Upper lobe of left lung (tissue), 6 donors: ENCODE measurements at places on chromosomes 7 and 10. TPM values are rescaled to one million over a fixed set of nuclear protein-coding genes. Genes with fewer than 3 reads are reported as not detected.
A peak's percentile ranks its signal among the peaks of the same experiment; 100 is the strongest.

GRCh38 chr7:122219253-122219865 is 75.3 kb upstream of the AASS start:
- no peak for DNase-seq

Gene INHBA
- 6.7 TPM for total RNA-seq

Gene NPTX2
- total RNA-seq: 0.69 TPM

DNA sequence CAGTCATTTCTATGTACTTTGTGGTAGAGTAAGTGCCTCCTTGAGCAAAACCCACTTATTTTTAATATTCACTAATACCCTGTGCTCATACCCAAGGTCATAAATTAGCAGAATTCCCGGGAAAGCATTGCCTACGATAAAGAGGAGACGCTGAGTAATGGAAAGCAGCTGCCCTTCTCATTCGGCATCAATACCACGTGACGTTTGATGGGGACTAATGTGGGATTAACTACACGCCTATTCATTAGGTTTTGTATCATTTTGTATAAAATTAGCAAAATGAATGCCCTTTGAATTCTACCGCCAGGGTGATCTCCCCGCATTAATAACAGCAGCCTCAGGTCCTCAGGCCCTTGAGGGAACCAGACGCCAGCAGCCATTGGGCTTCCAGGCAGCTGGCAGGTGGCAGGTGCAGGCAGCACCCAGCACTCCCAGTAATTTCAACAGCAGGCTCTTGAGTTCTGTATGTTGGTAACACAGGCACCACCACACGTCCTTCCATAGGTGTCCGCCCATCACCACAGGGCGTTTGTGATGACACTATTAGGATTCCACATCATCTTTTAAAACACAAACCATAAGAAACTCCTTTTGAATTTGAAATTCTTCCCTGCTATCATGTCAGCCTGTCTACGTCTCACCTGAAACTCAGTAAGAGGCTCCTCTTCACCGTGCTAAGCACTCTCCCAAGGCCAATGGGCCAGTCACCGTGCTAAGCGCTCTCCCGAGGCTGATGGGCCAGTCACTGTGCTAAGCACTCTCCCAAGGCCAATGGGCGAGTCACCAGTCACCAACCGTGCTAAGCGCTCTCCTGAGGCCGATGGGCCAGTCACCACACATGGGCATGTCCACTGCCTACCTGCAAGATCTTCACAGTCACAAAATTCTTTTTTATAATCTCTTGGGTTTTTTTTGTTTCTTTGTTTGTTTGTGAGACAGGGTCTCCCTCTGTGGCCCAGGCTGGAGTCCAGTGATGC is 509.4 kb downstream of the PTPRN2 start:
- DNase-seq: no peak

GRCh38 chr7:38169847-38170246 is 8.2 kb upstream of the STARD3NL start:
- DNase-seq: peak; percentile 72

- DNase-seq: no peak
These were observed 90.4 kb downstream of the COBL start for GRCh38 chr7:51226063-51226755.

GRCh38 chr10:112565434-112566053 is 118.5 kb downstream of the VTI1A start:
- peak; percentile 26 for DNase-seq

DNA sequence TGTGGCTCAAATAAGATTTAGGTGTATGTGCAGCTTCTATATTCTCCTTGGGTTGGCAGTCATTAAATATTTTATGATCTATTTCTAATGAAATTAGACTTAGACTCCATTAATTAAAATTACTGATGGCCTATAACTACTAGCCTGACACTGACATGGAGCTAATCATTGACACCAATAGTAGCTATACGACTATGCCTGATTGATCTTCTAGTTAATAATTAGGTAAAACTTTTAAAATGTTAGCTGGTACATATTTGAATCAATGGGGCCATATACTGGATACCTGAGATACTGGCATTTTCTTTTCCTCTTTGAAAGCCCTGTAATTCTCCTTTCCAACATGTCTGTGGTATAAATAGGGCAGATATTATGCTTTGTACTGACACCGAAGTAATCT is 14.4 kb downstream of the WEE2 start:
- no peak for DNase-seq

DNA sequence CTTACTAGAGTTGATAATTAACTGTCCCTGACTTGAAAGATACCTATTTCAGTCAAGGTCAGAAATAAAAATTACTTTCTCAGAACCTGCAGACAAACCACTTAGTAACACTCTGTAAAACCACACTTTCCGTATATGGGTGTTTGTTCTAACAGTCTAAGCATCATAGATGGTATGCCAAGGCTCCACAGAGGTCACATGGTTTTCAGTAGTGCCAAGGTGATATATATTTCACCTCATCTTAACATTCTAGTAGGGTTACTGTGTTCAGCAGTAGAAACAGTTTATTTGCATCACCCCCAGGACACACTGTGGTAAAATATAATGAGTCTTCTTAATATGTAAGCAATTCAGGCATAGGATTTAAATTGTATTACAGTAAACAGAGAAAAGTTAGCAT is 61.5 kb downstream of the KCND2 start:
- no peak for DNase-seq

DNA sequence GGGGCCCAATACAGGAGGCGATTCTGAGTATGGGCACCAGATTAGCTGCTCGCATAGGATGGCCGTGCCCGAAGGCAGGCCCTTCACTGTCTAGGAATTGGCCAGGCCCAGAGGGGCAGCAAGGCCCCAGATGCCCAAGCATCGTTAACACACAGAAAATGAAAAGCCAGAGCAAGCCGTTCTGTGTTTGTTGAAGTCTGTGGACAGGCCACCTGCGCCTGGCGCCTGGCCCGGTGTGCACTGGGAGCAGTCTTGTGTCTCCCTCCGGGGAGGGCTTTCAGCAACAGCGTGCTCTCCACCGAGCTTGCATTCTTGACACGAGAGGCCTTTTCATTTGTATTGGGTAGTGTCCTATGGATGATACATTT is 34.5 kb upstream of the TTYH3 start:
- DNase-seq: peak; percentile 70

Gene IFIT3
- total RNA-seq: 31.8 TPM

- DNase-seq: no peak
These were observed 75.9 kb downstream of the ICA1 start for GRCh38 chr7:8185926-8186683.

Gene CALCR
- total RNA-seq: 0.10 TPM

GRCh38 chr10:6811153-6811552 is 231.1 kb upstream of the PRKCQ start:
- no peak for DNase-seq

DNA sequence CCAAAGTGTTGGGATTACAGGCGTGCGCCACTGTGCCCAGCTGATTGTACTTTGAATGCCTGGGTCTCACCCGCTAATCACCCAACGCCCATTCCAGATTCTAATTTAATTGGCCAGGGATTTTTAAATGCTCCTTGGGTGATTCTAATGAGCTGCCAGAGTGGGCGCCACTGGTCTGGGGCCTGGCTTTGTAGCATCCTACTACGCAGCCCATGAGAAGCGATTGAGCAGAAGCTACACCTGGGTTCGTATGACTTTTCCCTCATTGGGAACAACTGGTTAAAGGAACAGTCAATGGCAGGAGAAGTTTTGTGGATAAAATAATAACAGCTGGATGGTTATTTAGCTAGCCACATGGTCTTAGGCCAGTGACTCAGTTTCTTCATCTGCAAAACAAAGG is 108.0 kb downstream of the SPAG6 start:
- DNase-seq: no peak

DNA sequence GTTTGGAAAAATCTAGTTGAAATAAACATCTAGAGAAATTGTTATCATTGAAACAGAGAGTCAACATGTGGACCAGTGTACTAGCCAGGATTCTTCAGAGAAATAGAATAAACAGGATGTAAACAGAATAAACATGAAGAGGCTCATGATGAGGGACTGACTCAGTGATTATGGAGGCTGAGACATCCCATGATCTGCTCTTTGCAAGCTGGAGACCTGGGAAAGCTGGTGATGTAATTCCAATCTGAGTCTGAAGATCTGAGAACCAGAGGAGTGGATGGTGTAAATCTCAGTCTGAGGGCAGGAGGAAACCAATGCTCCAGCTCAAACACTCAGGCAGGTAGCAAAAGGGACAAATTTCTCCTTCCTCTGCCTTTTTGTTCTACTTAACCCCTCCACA is 62.9 kb upstream of the FAM180A start:
- no peak for DNase-seq

Gene ECHDC3
- 33.0 TPM for total RNA-seq

GRCh38 chr7:95531605-95532219 is 46.0 kb downstream of the ASB4 start:
- no peak for DNase-seq

- no peak for DNase-seq
These were observed 238.9 kb downstream of the CAMK1D start for GRCh38 chr10:12588091-12588860.

- no peak for DNase-seq
These were observed 14.4 kb upstream of the PDGFA start for GRCh38 chr7:534075-534474.

- peak; percentile 71 for DNase-seq
These were observed 15.6 kb downstream of the SHH start for GRCh38 chr7:155796381-155797261.

- no peak for DNase-seq
These were observed 81.6 kb downstream of the SFMBT2 start for GRCh38 chr10:7329219-7329618.

DNA sequence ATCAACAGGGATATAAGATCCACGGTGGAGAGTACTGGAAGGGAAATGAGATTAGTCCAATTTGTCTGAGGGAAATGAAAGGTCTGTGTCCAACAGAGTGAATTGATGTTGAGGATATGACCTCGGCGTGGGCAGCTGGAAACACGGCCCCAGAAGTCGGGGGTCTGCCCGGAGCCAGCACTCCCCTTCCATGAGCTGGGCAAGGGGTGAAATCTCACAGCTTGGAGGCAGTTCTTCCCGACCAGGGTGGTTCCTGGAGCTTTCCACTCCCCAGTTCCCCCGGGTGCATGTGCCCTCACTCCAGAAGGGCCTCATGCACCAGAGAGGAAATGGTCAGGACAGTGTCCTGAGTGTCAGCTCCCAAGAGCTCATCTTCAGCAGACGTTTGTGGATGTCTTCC is 264.7 kb upstream of the PPP2R2D start:
- no peak for DNase-seq

- DNase-seq: no peak
These were observed 6.9 kb upstream of the CALHM1 start for GRCh38 chr10:103465411-103466179.

GRCh38 chr10:12687996-12688395 is 313.5 kb downstream of the CCDC3 start:
- DNase-seq: no peak

Gene SEMA3D
- 1.7 TPM for total RNA-seq

Gene EFCAB10
- total RNA-seq: not detected

Gene TMEM178B
- 0.34 TPM for total RNA-seq

GRCh38 chr10:43176271-43176670 is 38.0 kb downstream of the CSGALNACT2 start:
- no peak for DNase-seq

Gene CCDC146
- 8.1 TPM for total RNA-seq

GRCh38 chr7:156576216-156577058 is 64.1 kb upstream of the RNF32 start:
- DNase-seq: no peak

DNA sequence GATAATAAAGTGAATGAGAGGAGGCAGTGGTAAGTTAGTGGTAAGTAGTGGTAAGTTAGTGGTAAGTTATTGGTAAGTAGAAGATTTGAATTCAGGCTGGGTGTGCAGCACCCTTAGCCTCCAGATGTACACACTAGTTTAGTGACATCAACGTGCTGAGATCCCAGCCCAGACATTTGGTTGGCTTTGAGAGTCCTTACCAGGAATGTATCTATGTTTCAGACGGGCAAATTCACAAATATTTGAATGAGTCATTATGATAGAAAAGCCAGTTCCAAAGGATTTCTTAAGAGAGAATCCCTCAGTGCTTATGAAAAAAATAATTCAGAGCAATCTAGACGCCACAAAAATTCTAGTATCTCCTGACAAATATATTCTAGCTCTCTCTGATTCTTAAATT is 70.0 kb downstream of the ARL4A start:
- no peak for DNase-seq

DNA sequence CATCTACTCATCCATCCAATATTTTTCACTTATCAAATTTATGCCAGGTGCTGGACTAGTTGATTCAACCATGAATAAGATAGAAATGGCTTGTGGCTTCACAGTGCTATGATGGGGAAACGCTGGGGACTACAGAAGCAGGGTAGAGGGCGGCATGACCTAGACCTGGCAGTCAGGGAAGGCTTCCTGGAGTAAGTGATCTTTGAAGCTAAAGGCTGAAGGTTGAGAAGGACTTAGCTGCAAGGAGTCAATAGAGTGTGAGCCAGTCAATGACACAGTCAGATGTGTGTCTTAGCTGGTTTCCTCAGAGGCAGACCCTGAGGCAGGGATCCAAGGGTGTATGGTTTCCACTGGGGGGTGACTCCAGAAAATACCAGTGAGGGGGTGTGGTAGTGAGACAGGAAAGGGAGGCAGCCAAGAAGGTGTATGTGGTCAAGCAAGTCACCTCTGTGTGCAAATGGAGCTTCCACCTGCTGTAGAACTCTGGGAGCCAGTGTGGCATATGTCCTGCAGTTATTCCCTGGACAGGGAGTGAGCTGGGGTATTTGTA is 10.3 kb downstream of the PRF1 start:
- DNase-seq: peak; percentile 4

DNA sequence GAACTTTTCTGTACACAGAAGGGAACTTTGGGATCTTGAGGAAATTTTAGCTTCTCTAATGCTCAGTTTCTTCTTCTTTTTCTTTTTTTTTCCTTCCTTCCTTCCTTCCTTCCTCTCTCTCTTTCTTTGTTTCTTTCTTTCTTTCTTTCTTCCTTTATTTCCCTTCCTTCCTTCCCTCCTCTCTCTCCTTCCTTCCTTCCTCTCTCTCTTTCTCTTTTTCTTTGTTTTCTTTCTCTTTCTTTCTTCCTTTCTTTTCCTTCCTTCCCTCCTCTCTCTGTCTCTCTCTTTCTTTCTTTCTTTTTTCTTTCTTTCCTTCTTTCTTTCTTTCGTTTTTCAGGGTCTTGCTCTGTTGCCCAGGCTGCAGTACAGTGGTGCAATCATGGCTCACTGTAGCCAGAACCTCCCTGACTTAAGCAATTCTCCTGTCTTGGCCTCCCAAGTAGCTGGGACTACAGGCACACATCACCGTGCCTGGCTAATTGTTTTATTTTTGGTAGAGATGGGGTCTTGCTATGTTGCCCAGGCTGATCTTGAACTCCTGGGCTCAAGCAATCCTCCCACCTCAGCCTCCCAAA is 58.6 kb upstream of the SDK1 start:
- DNase-seq: no peak

DNA sequence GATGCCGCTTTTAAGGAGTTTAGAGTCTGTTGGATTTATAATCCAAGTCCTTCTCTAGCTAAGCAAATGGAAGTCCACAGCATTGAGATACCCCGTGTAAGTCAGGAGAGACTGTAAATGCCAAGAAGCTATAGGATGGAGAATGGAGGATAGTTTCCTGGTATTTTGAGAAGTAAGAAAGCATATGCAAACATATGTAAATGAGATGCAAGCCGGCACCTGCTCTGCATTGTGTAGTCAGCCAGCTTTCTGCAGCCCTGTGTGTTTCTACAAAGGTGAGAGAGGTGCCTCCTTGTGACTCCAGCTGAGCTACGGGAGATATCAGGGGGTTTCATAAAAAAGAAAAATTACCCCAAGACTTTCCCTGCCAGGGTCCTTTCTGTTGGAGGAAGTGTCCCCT is 176.3 kb downstream of the RPS24 start:
- DNase-seq: no peak

GRCh38 chr10:19212590-19212989 is 164.0 kb downstream of the MALRD1 start:
- DNase-seq: no peak

Gene OIT3
- 0.20 TPM for total RNA-seq

Gene MEIG1
- total RNA-seq: not detected
